HFF-Myc (cell line): ENCODE measurements at places on chromosomes 7 and 10.

DNA sequence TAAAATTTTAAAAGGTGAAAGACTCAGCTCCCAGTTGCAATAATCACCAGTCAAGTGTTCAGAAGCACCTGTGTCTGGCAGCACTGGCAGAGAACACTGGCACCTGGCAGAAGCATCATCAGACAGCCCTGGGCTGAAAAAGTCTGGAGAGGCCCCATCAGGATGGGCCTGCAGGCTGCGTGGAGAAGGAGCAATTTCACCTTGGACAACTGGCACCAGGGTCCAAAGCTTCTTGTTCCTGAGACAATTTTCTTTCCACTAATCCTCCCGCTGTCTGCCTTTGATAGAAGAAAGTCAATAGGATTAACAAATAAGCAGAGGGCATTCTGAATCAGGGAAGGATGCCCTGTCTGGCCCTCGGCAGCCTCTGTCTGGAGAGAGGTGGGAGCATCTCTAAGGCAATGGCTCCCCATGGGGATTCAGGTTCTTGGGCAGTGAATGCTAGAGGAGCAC is 6.5 kb downstream of the COBL start:
- DNase-seq: no peak

- DNase-seq: no peak
Measured at GRCh38 chr10:8908013-8908412, 853.5 kb downstream of the GATA3 start.

DNA sequence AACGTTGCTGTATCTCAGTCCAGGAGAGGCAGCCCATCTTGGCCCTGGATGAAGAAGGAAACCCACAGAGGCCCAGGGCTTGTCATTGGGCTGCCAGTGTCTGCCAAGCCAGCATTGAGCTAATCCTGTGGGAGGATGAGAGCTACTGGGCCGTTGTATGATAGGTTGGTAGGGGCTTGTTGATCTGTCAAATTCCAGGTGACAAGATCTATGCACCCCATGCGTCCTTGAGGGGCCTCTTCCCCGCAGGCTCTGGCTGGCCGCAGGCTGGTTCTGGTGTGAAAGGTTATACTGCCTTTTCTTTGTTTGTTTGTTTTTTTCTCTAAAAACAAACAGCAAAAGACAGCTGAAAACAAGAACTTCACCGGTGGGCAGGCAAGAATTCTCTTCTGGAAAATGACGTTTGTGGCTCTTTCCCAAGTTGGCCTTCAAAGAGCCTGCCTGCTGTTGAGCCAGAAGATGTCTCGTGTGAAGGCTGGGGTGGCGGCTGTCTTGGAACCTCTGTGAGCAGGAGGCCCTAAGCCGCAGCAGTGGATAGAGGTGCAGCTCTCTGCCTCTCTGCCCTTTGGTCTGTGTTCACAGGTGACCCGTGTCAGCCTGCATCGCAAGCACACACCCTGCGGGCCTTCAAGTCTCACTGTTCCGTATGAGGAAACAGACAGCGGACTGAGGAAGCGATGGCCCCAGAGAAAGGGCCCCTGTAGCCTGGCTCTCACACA is 23.3 kb downstream of the CYP17A1 start:
- DNase-seq: no peak

DNA sequence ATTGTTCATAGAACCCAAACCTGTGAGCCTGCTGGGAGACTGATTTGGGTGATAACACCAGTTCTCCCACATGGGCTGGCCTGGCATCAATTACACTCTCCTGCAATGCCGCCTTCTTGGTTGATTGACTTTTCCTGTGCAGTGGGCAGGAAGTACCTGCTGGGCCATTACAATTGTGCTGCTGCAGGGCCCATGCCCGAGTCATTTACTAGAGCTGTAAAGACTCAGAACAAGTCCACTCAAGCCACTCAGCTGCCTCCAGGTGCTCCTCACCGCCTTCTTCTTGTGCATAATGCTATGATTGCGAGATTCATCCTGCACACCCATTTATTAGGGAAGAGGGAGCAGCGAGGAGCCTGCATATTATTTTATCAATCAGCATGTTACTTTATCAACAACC is 264.0 kb downstream of the TCERG1L start:
- DNase-seq: no peak

- no peak for DNase-seq
Measured at GRCh38 chr7:128830231-128831177, at the start of gene FLNC. Gene FLNC (plus strand): TSS chr7:128830406. CDS start chr7:128830638, 232 bp downstream.

GRCh38 chr7:4271716-4272015 is 410.4 kb upstream of the FOXK1 start:
- no peak for DNase-seq

GRCh38 chr7:67854221-67855178 is 857.9 kb downstream of the TYW1 start:
- no peak for DNase-seq

- DNase-seq: peak; percentile 93
Measured at GRCh38 chr10:59098387-59098786, 78.1 kb upstream of the PHYHIPL start.

DNA sequence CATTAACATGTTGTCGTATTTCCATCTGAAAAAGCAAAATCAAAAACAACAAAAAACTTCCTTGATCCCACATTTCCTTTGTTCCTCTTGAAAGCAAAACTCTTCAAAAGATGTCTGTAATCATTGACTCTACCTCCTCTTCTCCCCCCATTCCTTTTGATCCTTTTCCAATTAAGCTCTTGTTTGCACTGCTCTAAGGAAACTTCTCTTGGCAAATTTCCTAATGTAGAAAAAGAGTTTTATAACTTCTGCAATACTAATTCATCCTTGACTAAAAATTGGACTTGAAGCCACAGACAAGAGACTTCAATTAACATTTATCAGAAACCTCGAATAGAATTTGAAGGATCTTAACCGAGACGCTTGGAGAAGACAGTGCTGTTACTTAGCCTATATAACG is 317.1 kb upstream of the SEMA3C start:
- no peak for DNase-seq

DNA sequence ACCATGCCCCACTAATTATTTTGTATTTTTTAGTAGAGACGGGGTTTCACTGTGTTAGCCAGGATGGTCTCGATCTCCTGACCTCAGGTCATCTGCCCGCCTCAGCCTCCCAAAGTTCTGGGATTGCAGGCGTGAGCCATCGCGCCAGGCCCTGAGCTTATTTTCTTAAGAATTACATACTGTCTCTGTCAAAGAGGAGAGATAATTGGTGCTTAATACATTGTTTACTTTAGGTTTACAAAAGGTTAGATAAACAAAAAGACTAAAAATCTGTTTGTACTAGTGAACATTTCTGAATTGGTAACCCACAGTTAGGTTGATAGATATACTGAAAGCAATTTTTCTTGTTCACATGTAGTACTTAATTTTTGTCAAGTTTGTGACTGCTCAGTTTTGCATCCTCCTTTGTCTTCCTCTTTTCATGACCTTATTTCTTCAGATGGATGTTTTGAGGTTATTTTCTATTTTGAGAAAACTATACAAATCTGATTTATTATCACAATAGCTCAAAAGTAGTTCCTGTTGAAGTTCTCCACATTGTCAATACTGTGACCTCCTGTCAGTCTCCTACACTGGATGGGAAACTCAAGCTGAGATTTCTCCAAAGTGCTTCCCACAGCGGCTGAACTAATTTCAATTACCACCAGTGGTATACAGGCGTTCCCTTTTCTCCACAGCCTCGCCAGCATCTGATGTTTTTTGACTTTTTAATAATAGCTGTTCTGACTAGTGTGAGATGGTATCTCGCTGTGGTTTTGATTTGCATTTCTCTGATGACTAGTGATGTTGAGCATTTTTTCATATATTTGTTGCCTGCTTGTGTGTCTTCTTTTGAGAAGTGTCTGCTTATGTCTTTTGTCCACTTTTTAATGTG is 22.5 kb downstream of the HHEX start:
- DNase-seq: no peak

DNA sequence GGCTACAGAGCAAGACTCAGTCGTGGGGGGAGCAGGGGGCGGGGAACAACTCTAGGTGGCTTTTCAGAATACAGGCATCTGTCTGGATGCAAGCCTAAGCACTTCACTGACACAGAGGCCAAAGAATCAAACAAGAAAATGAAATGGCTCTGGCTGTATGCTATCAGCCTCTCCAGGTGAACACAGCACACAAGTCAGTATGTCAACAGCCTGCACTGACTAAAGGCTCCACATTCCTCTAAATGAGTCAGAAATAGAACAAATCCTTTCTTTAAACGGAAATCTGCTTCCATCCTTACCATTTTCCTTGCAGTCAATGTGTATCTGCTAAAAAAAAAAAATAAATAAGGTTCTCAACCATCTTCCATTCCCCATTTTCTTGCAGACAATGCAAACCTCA is 88.3 kb downstream of the ARMH3 start:
- DNase-seq: no peak

DNA sequence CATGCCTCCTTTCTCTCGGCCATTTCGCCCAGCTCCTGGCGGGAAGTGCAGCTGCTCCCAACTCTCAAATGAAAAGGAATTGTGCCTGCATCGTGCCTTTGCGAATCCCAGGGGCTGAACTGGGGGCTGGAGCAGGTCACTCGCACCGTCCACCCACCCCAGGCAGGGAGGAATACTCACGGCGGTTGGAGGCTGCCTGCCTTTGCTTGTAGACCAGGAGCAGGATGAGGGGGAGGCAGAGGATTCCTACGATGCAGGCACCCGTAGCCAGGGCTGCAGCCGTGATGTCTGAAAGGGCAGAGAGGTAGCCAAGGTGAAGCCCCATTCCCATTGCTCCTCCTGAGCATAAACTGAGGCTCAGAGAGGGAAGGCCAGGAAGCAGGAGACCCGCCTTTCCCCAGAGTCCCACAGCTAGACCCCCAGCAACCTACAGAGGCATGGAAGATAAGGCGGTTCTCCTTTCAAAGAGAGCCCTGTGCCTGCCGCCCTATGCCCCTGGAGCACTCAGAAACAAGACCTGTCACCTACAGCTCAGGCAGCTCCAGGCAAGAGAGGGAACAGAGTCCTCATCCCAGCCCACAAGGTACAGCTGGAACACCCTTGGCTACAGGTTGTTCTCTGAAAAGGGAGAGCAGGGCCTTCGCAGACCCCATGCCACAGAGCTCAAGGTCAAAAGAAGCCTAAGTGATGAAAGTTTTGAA is 18.0 kb downstream of the VSIR start:
- no peak for DNase-seq

DNA sequence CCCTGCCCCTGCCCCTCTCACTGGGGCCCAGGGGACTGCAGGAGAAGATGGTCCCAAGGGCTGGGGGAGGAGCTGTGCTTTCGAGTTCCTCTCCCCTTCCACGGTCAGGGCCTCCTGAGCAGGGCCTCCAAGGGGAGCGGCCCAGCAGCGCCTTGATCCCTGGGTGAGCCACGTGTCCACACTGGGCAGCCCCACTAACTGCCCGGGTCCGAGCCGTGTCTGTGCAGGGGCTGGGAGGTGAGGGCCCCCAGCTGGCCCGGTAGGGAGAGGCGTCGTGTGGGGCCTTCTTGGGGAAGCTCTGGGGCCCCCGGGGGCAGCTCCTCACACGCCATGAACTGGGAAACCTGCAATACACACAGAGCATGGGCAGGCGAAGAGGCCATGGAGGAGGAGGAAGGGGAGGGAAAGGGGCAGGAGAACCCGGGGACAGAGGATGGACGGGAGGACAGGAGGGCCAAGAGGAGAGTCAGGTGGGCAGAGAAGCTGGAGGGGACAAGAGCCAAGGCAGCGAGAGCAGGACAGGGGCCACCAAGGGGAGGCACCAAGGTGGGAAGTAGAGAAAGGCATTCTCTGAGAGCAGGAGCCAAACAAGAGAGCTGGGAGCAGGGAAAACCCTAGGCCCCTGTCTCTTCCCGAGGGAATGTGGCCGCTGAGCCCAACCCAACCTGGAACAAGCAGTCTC is 32.8 kb downstream of the KCNH2 start:
- DNase-seq: no peak

DNA sequence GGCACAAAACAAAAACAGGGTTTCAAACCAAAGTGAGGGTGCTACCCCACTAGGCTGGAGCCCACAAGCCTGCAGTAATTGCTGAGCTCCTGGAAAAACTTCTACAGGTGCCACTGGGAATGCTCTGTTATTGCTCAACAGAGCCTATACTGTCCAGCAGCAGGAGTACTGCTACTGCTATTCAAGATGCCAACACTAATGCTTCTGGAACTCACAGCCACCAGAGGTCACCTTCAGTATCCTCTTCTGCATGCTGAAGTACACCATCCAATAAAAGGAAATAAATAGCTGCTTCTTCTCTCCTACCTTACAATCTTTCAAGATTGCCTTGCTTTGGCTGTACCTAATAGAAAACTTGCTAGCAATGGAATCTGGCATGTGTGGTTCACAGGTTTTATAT is 222.0 kb downstream of the LRRN3 start:
- peak; percentile 1 for DNase-seq

GRCh38 chr7:22868509-22868908 is 45.9 kb upstream of the TOMM7 start:
- DNase-seq: no peak

- no peak for DNase-seq
Measured at GRCh38 chr7:133015888-133016287, 66.0 kb downstream of the CHCHD3 start.

GRCh38 chr10:28331066-28331465 is 28.2 kb upstream of the MPP7 start:
- no peak for DNase-seq

DNA sequence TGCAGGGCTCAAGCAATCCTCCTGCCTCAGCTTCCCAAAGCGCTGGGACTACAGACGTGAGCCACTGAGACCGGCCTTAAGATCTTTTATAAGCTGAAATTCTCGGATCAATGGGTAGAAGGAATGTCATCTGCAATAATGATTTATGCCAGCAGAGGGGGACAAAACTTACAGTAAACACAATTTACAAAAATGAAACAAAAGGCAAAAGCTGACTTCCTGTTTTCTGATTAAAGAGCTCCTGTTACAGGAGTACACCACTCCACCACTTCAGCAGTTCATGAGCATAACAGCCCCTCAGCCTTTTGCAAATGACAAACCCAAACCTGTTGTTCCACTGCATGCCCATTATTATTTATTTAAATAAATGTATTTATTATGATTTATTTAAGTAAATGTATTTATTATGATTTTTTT is 88.5 kb upstream of the ATP6V0A4 start:
- peak; percentile 67 for DNase-seq

DNA sequence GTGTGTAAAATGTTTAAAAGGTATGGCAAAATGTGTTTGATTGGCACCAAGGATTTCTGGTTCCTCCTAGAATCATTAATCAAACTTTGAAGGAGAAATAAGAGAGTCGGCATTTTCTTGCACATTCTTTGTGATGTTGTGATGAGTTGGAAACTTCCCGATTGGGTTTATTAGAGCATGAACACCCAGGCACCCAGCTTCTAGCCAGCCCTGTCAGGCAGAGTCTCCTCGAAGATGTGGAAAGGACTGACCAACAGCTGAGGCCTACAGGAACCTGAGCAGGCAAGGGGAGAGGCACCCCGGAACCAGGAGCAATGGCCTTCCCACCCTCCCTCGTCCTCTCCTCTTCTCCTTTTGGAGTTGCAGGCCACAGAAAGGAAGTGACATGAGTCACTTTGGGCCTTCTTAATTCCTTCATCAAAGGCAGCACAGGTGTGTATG is 68.7 kb downstream of the EGFR start:
- no peak for DNase-seq

- DNase-seq: no peak
Measured at GRCh38 chr7:40455485-40455884, 320.7 kb downstream of the SUGCT start.

GRCh38 chr10:75773231-75773780 is 341.9 kb downstream of the LRMDA start:
- peak; percentile 6 for DNase-seq

- DNase-seq: no peak
Measured at GRCh38 chr7:1193593-1194424, 33.8 kb upstream of the ZFAND2A start.

GRCh38 chr10:33155720-33156638 is 178.5 kb downstream of the NRP1 start:
- no peak for DNase-seq

GRCh38 chr10:132489053-132489703 is 48.4 kb upstream of the INPP5A start:
- DNase-seq: no peak
